ENCODE measurements at places on chromosomes 4 and X. TPM values are rescaled to one million over a fixed set of nuclear protein-coding genes. Genes with fewer than 3 reads are reported as not detected.

CT83 gene
- not detected for total RNA-seq

MMGT1 gene
- 5.0 TPM for total RNA-seq

CXorf51B gene
- total RNA-seq, result not detected

ADRA2C gene
- total RNA-seq, result 0.31 TPM

FMR1NB gene
- total RNA-seq, result not detected

SOWAHB gene
- total RNA-seq, result not detected

ZAR1 gene
- not detected for total RNA-seq

TLR2 gene
- total RNA-seq, result 4.7 TPM

SSX3 gene
- total RNA-seq, result not detected

PFKFB1 gene
- not detected for total RNA-seq

Data from bladder microvascular endothelial cell (primary cell).